ENCODE measurements at places on chromosomes 3 and 15.

GRCh38 chr3:123385981-123386380 is 62.9 kb downstream of the ADCY5 start:
- no peak for DNase-seq

GRCh38 chr15:90402767-90403166 is 14.7 kb downstream of the IQGAP1 start:
- no peak for DNase-seq

GRCh38 chr3:43957553-43957952 is 266.8 kb downstream of the ABHD5 start:
- DNase-seq: no peak

DNA sequence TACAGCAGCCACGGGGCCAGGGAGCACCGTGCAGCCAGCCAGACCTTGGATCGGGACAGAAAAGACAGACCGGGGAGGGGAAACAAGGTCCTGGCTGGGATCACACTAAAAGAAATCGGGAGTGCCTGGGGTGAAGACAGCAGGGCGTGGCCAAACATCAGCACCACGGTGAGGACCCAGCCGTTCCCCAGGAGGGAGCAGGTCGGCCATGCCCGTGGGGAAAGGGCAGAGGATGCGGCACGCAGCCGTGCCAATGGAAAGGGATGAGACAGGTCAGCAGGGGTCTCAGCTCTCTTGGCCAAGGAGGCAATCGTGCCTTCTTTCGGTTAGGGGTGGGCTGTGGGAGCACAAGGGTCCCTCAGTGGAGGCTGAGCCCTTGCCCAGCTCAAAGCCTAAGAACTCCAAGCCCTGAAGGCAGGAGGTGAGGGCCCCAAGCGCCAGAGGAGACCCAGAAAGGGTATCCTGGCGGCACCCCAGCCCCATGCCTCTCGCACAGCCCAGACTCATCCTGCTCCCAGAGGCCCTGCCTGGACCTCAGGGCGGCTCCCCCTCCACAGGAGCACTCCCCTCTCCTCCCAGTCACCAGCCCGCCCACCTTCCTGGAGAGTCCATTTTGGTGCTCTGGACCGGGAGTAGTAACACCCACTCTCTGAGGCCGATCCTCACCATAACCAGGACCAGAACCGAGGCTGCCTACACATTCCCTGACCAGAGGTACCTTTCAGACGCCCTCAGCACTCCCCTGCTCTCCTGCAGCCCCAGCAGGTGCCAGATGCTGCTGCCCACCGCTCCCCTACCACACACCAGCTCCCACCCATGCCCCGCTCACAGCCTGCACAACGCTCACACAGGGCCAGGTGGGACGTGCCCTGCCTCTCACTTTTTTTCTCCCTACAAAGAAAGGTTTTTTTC is 23.2 kb upstream of the OCA2 start:
- no peak for DNase-seq

- DNase-seq: no peak
Measured at GRCh38 chr3:188244395-188244861, 90.5 kb downstream of the LPP start.

DNA sequence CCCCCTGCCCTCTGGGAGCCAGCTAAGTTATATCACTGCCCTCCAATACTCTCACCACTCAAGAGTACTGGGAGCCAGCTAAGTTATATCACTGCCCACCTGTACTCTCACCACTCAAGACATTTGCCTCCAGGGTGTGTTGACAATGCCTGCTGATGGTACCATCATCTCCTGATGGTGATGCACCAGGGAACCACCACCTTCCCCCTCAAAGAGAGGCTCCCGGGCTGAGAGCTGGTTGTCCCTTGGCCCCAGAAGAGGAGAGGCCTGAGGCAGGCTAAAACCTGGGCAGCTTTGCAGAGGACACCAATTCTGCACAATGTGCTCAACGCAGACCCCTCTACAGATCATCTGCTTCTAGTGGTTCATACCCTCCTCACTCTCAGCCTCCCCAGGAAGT is 7.5 kb upstream of the HAPLN3 start:
- no peak for DNase-seq

GRCh38 chr3:135175728-135176277 is 380.7 kb downstream of the EPHB1 start:
- DNase-seq: no peak

GRCh38 chr3:135090020-135090717 is 295.1 kb downstream of the EPHB1 start:
- no peak for DNase-seq

DNA sequence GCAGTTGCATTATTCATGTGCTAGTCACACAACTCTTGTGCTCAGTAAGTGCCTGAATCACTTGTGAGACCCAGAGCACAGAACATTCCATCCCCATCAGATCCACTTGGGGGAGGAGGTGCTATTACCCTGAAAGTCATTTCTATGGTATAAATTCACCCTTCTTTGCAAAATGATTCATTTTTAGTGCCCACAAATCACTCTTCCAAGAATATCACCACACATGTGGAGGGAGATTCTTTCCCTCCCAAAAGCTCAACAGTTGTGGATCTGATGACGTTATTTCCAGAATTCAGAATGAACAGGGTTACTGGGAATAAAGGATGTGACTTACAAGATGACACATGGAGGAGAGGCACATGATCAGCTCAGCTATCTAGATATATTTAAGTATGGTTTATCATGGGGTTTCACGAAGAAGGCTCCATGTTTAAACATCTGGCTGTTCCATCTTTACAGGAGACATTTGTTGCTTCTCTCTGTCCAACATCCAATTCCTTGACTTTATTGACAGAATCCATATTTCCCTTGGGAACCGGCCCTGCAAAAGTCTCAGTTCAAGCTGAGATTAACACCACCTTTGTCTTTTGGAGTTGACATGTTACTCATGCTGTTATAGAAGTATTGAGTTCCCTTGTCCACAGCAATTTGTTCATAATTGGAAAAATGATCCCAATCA is 214.2 kb upstream of the PROK2 start:
- DNase-seq: no peak

DNA sequence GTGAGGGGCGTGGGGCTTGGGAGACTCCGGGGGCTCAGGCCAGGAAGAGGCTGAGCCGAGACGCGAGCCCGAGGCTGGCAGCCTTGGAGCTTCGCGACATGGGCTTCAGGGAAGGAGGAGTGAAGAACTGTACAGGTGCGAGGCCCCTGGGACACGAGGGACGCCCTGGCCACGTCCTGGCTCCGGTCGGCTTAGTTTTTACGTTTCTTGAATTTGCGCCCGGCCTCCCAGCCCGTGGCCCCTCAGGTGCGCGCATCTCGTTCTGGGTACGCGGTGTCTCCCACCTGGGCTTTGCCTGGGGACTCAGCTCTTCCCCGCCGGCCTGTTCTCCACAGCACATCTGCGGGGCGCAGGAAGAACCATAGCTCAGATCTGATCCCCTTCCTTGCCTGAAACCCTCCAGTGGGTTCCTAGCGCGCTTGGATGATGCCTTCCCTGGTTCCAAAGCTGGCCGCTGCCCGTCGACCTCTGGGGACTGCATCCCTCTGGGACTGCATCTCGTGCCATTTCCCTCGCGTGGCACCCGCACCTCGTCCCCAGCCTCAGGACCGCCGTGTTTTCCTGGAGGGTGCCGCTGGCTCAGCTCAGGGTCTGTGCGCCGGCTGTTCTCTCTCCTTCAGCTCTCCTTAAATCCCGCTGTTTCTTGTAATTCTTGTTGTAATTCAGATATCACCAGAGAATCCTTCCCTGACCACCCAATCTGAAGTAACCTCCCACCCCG is 614 bp downstream of the CHCHD6 start:
- no peak for DNase-seq

Measured in memory B cell (primary cell).